Hindlimb muscle (tissue), 1 donor: ENCODE measurements at places on chromosomes 3 and 15. TPM values are rescaled to one million over a fixed set of nuclear protein-coding genes. Genes with fewer than 3 reads are reported as not detected.

DNA sequence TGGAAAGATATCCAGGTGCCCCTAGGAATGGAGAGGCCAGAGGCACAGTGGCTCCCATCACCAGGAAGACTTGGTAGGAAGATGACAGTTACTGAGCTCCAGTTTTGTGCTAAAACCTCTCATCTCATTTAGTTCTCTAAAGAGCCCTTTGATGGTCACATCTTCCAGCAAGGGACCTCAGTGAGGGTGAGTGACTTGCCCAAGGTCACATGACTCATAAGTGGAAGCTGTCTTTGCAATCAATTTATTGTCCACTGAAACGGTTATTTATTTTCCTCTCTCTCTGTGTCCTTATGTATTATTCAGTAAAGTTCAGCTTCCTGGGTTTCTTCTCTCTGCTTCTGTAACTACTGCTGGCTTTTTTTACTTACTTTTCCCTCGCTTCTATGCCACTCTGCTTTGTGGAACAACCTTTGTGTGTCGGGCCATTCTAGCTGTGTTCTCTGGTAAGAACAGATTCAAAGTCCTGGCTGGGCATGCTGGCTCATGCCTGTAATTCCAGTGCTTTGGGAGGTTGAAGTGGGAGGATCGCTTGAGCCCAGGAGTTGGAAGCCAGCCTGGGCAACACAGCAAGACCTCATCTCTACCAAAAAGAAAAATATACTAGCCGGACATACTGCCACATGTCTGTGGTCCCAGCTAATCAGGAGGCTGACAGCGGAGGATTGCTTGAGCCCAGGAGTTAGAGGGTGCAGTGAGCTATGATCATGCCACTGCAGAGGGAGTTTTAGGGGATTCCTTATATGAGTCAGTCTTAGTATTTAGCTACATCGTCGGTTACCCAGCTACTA lies 55.9 kb downstream of the PDIA5 start:
- no peak for DNase-seq

GRCh38 chr3:110995461-110996231 lies 76.0 kb upstream of the NECTIN3 start:
- DNase-seq = no peak

Gene SAMMSON
- not detected for polyA plus RNA-seq

Gene SLC35G2
- polyA plus RNA-seq = 1.7 TPM

DNA sequence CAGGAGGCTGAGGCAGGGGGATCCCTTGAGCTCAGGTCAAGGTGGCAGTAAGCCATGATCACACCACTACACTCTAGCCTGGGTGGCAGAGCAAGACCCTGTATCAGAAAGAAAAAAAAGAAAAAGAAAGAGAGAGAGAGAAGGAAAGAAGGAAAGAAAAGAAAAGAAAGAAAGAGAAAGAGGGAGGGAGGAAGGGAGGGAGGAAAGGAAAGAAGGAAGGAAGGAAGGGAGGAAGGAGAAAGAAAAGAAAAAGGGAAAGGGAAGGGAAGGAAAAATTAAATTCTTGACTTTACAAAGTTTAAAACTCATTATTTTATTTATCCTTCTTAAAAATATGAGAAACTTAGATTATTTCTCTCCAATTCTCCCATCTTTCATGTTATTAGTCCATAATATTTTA lies 17.1 kb upstream of the IDH2 start:
- no peak for DNase-seq

GRCh38 chr3:25564075-25564474 lies 100.6 kb downstream of the TOP2B start:
- DNase-seq = no peak

Gene RAB6B
- 9.7 TPM for polyA plus RNA-seq

Gene COL8A1
- polyA plus RNA-seq = 1.3 TPM

- no peak for DNase-seq
Measured at GRCh38 chr15:89179966-89180875, 41.2 kb downstream of the RLBP1 start.

Gene LIPH
- polyA plus RNA-seq = 0.25 TPM

GRCh38 chr3:192850451-192850981 lies 67.1 kb downstream of the MB21D2 start:
- DNase-seq = no peak

Gene MUC13
- polyA plus RNA-seq = not detected

GRCh38 chr3:107745354-107745753 lies 222.6 kb downstream of the BBX start:
- DNase-seq = no peak

Gene MAGEL2
- polyA plus RNA-seq = 21.3 TPM
